ENCODE measurements at places on chromosomes 1 and 21. TPM values are rescaled to one million over a fixed set of nuclear protein-coding genes. Genes with fewer than 3 reads are reported as not detected.

COL6A1 gene
- total RNA-seq: 407 TPM

DVL1 gene
- total RNA-seq: 124 TPM

C1QTNF12 gene
- total RNA-seq: 9.1 TPM

ASPM gene
- 5.9 TPM for total RNA-seq

KRTAP19-1 gene
- total RNA-seq: not detected

LRRC3 gene
- total RNA-seq: 5.8 TPM

TRIM67 gene
- total RNA-seq: 3.9 TPM

C1orf94 gene
- not detected for total RNA-seq

TDRD5 gene
- not detected for total RNA-seq

C2CD2 gene
- 0.78 TPM for total RNA-seq

KRTAP19-3 gene
- not detected for total RNA-seq

PRPF38B gene
- 52.2 TPM for total RNA-seq

GRHL3 gene
- 0.37 TPM for total RNA-seq

TMEM82 gene
- total RNA-seq: not detected

FAM131C gene
- total RNA-seq: 1.1 TPM

PDZK1IP1 gene
- not detected for total RNA-seq

HSPB7 gene
- total RNA-seq: not detected

SDCCAG8 gene
- total RNA-seq: 52.8 TPM

ADCY10 gene
- total RNA-seq: 0.07 TPM

RBM15 gene
- total RNA-seq: 27.3 TPM

NTNG1 gene
- total RNA-seq: 3.2 TPM

HSD3B1 gene
- not detected for total RNA-seq

MMEL1 gene
- total RNA-seq: 4.0 TPM

TMPRSS15 gene
- total RNA-seq: not detected

TLCD4 gene
- 0.10 TPM for total RNA-seq

SLAMF6 gene
- total RNA-seq: not detected

STYXL2 gene
- 0.27 TPM for total RNA-seq

RIPK4 gene
- 2.9 TPM for total RNA-seq

HCN3 gene
- 30.5 TPM for total RNA-seq

ACTL8 gene
- not detected for total RNA-seq

HEYL gene
- 9.0 TPM for total RNA-seq

TRAF3IP3 gene
- not detected for total RNA-seq

All from glutamatergic neuron (in vitro differentiated cells).